ENCODE measurements at places on chromosomes 2 and 18.

- no peak for DNase-seq
These were observed 257.3 kb downstream of the TWIST2 start for GRCh38 chr2:239105234-239105633.

- no peak for DNase-seq
These were observed 11.8 kb upstream of the LHCGR start for GRCh38 chr2:48767330-48767729.

- no peak for DNase-seq
These were observed 42.1 kb downstream of the DDX18 start for GRCh38 chr2:117856415-117857210.

DNA sequence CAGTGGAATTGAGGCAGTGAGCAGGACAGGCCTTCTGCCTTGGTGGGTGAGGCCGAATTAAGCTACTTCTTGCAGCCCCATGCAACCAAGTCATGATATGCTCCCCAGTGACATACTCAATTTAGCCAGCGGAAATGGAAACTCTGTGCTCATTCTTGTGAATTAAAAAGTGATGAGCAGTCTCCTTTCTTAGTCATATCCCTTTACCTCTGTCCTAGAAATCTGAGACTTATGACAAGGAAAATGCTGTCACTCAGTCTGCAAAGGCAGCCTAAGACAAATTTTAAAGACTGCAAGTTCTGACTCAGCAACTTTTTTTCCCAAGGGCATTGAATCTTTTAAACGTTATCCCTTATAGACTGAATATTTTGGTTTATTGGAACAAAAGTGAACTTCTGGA lies 218.2 kb downstream of the SH3BP4 start:
- DNase-seq: no peak

- DNase-seq: no peak
These were observed 96.6 kb upstream of the MCFD2 start for GRCh38 chr2:47012189-47012588.

DNA sequence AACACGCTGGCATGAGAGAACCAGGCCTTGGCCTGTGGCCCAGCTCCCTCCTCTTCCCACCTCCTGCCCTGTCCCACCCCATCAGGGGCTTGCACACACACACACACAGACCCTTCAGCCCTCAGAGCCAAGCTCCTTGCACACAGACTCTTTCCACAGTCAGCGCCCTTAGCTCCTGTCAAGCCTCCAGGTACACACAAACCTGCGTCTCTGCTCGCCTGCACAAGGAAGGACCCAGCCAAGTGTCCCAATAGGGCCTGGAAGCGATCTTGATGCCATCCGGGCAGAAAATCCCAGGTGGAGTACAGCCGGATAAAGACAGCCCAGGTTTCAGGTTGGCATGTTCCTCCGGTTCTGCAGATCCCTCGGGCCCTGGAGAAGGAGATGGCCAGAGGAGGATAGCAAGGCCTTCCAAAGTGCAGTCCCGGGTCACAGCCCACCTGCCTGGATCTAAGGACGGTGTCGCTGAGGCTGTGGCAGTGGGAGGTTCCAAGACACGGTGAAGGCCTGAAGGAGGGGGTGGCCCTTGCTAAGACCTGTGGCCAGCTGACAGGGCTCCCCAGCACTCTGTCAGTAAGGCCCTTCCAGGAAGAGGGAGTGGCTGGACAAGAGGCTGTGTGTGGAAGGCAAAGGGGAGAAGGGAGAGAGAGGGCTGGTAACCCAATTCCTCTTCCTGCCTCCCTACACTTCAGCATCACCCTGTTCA lies 18.5 kb upstream of the STEAP3 start:
- no peak for DNase-seq

DNA sequence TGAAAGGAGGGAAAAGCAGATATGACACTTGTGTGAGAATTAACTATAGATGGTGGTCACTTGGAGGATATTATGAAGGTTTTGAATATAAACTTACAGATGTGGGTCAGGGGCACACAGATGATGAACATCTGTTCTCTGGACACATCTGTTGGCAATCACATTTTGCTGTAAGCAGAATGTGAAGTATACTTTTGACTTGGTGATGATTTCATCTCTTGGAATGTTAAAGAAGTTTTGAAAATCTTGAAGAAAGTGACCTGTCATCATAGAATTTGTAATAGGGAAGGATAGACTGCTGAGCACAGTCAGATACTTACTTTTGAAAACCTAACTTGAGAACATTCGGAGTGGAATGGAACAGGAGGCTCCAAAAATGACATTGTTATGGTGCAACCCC lies 40.2 kb downstream of the PIKFYVE start:
- DNase-seq: no peak

GRCh38 chr18:62637403-62637802 lies 77.9 kb upstream of the PHLPP1 start:
- DNase-seq: no peak

GRCh38 chr2:223459328-223459939 lies 142.7 kb downstream of the SCG2 start:
- no peak for DNase-seq
